Calu3 (cell line): ENCODE measurements at places on chromosomes 4 and X. TPM values are rescaled to one million over a fixed set of nuclear protein-coding genes. Genes with fewer than 3 reads are reported as not detected.

The KDR gene
- 0.09 TPM in 1 of 2 replicates, not detected in the other for total RNA-seq

The ARHGAP24 gene
- 9.7 and 10.2 TPM in 2 replicates for total RNA-seq

The FAAH2 gene
- total RNA-seq = 9.1 and 10.3 TPM in 2 replicates

The SLC9B1 gene
- total RNA-seq = not detected in 2 replicates

The TBC1D8B gene
- 14.9 and 15.3 TPM in 2 replicates for total RNA-seq

The CT83 gene
- total RNA-seq = 30.5 and 35.2 TPM in 2 replicates
